Stimulated activated CD8-positive, alpha-beta memory T cell treated with anti-CD3 and anti-CD28 coated beads, Interleukin-15, amount 100 ng/mL, for 4 hours (primary cell): ENCODE measurements at places on chromosomes 3 and 15.

GRCh38 chr15:39820050-39820602 lies 37.5 kb upstream of the FSIP1 start:
- DNase-seq: no peak

GRCh38 chr3:171967137-171967783 lies 72.1 kb upstream of the FNDC3B start:
- no peak for DNase-seq

DNA sequence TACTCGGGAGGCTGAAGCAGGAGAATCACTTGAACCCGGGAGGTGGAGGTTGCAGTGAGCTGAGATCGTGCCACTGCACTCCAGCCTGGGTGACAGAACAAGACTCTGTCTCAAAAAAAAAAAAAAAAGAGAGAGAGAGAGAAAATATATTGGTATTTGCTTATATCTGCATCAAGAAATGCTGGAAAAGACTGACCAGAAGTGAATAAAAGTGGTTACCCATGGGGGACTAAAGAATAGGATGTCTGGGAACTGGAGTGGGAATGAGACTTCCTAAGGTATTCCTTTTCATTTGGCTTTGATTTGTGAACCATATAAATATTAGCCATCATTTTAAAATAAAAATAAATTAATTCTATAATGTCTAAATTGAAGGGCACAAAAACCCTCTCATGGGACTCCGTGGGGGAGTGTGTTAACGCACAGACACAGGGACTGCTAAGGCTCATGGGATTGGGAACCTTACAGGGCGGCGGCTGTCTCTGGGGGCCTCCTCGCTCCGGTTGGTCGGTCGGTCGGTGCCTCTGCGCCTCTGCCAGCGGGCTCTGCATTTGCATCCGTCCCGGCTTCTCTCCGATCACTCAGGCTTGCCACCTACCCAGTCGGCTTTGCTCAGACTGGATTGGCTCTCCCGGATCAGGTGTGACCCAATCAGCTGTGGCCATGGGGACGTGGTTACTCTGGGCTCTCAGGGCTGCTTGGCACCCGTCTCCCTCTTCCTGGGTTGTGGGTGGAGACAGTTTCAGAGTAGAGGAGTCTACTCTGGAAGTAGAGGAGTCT lies 12.7 kb upstream of the TSPAN3 start:
- peak; percentile 17 for DNase-seq

GRCh38 chr15:64586259-64586870 lies 126.0 kb downstream of the ZNF609 start:
- no peak for DNase-seq

DNA sequence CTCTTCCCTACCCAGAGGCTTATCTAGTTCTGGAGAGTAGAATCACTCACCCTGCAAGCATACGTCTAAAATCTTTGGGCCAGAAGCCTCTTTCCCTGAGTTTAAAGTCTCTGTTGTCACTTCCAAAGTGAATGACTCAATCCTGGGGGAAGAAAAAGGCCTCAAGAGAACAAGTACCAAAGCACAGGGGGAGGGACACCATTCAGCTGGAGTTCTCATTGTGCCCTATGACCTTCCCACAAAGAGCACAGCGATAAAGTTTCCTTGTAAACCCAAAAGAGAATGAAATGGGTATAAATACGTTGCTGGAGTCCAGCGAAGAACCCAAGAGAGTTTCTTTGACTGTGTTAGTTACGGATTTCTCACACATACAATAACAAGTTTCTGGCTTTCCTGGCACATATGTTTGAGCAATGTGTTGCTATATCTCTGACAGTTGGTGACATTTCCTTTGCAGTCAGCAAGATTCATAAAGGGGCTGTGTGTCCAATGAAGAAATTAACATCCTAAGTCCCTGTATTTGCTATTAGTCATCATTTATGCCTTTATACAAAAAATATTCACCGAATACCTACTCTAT lies 107.3 kb upstream of the PTPRG start:
- no peak for DNase-seq

DNA sequence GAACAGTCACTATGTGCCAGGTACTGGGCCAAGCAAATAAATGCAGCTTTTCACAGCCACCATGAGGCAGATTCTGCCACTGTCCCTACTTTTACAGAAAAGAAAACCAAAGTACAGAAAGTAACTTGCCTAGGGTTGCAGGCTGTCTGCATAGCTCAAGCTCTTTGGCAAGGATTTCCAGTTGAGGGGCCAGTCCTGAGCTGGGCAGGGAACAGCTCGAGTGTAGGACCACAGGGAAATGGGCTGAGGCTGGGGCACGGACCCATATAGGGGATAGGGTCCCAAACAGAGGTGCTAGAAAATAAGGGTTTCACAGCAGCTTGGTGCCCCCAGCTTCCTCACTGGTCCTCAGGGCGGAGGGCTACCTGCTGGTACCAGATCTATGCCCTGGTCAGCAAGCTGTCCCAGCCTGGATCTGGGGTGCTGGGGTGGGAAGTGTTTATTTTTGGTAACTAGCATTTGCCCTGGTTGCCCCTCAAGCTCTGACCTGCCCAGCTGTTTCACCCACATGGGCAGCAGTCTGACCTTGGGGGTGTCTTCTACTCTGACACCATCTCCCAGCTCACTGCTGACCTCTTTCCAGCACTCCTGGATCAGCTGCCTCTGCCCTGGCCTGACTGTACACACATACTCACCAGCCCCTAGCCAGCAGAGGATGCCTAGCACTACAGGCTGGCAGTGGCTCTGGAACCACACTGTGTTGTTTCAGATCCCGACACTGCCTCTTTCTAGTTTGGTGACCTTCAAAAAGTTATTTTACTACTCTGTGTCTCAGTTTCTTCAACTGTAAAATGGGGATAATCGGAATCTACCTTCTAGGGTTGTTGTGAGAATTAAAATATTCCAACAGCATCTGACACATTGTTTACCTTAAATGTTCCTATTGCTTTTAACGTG lies 16.2 kb downstream of the MRAS start:
- DNase-seq: no peak

GRCh38 chr3:177026505-177027277 lies 170.6 kb downstream of the TBL1XR1 start:
- no peak for DNase-seq

- DNase-seq: no peak
These were observed 652.9 kb downstream of the MAGI1 start for GRCh38 chr3:65385805-65386204.

DNA sequence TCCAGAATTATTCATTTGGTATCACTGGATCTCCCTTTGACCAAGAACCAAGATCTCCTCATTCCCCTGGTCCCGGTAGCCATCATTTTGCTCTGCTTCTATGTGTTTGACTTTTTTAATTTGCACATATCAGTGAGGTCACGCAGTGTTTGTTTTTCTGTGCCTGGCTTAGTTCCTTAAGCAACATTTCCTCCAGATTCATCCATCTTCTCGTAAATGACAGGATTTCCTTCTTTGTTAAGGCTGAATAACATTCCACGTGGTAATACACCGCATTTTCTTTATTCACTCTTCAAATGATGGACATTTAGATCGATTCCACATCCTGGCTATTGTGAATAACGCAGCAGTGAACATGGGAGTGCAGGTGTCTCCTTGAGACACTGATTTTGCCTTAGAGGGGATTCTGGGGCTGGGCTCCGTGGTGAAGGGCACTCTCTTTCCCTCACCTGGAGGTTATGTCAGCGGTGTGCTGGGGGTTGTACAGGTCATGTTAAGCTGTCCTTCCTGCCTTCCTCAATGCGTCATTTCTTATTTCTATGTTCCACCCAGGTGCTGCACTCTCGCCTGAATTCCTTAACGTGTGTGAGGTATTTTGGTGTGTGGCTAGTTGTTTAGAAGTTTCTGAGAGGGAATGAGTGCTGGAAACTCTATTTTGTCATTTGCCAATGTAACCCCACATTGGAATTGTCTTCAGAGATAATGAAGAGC lies 212.2 kb downstream of the LPP start:
- DNase-seq: no peak

GRCh38 chr15:90086868-90087268 lies 15.4 kb downstream of the IDH2 start:
- no peak for DNase-seq

GRCh38 chr3:154301561-154301960 lies 22.7 kb downstream of the DHX36 start:
- DNase-seq: no peak

- DNase-seq: no peak
These were observed 725 bp downstream of the CHL1 start for GRCh38 chr3:197149-197827.

- no peak for DNase-seq
These were observed 66.7 kb downstream of the ST6GAL1 start for GRCh38 chr3:186997061-186997460.

- DNase-seq: no peak
These were observed 108.5 kb downstream of the PLCL2 start for GRCh38 chr3:16993227-16993626.

- DNase-seq: no peak
These were observed 203.1 kb downstream of the SSR3 start for GRCh38 chr3:156351783-156352182.

GRCh38 chr3:85740561-85740960 lies 781.8 kb downstream of the CADM2 start:
- DNase-seq: no peak

- no peak for DNase-seq
These were observed 553.5 kb upstream of the CCDC54 start for GRCh38 chr3:106823701-106824100.

DNA sequence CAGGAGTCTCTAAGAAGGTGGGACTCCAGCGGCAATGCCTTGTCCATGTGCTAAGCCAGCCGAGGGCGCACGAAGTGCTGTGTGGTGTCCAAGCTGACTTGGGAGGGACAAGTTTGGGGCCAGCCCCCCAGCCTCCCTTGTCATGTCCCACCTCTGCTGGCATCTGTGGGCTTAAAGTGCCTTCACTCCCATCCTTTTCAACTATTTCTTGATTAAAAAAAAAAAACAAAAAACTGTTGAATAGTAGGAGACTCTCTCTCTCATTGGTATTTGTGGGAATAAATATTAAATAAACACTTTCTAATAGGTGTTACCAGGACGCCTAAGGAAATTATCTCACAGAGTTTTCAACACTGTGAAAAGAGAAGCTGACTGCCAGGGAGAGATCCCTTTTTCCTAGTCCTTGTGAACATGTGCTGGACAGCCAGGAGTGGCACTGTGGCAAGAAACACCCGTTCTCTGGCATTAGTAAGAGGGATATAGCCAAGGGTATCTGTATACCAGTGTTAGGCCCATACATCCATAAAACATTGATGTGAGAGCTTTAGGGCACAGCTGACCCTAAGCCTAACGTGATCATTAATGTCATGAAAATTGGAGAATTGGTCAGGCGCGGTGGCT lies 158.0 kb downstream of the IGF1R start:
- no peak for DNase-seq

DNA sequence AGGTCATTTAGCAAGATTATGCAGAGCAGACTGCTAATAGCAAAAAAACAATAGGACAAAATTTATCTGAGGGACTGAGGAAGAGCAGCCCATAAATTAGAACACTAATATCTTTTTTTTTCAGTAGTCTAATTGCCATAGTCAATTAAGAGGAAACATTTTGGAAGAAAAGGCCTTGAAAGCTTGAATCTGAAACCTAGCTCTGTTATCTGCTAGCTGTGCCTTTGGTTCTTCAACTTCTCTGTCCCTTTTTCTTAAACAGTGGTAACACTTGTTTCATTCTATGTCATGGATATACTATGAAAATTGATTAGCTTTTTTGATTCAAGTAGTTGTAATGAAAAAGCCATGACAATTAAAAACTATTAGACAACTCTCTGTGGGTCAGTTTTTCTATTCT lies 1.7 kb downstream of the ATR start:
- no peak for DNase-seq

DNA sequence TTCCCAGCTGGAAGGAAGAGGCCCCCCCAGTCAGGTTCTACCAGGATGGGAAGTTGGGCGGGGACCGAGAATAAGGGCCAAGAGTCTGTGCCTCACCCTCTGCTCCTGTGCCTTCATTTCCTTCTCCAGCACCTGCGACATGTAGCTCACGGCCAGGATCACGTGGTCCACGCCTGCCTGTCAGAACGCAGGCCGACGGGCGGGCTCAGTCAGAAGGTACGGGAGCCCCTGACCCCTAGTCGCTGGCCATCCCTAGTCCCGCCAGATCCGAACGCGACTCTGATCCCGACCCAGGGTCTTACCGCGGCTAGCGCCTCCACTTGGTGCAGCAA lies 489 bp downstream of the GMPPB start:
- DNase-seq: no peak

DNA sequence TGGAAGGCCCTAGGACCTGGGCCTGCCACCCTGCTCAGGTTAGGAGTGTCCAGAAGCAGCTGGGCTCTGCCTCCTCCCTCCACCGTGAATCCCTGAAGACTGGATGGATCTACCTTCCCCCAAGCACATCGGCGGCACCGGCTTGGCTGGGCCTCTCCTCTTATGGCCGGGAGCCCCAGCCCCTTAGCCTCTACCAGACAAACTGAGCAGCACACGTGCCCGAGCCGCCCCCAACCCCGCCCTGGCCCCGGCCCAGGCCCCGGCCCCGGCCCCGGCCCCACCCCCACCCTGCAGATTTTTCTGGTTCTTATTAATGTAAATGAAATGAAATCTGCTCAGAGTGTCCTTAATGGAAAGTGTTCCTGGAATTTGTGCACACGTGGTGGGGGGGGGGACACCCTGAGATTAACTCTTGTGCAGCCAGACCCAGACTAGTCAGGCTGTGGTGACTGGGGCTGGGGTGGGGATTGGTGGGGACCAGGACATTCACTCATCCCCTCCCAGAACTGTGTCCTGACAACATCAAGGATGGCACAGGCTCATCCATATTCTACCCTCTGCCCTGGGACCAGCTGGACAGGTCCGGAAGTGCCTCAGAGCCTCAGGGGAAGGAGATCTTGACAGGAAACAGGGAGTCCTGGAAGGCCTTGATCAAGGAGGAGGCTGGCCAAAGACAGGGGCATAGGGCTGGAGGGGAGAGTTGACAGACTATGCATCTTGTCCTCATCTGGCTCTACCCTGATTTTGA lies 30.9 kb upstream of the SEMA3F start:
- no peak for DNase-seq

DNA sequence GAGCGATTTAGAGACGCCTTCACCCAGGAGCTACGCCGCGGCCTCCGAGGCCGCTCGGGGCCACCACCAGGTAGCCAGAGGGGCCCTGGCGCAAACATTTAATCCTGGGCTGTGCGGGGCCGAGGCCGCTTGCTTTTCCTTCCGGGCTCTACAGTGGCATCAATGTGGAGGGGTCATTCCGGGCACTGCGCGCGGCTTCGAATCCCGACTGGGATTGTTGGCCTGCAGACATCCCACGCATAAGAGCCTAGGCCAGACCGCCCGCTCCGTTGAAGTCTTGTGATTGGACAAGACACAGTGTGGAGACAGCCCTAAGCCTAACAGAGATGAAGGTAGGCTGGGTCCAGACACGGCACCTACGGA lies 568 bp upstream of the NCBP2 start:
- no peak for DNase-seq

DNA sequence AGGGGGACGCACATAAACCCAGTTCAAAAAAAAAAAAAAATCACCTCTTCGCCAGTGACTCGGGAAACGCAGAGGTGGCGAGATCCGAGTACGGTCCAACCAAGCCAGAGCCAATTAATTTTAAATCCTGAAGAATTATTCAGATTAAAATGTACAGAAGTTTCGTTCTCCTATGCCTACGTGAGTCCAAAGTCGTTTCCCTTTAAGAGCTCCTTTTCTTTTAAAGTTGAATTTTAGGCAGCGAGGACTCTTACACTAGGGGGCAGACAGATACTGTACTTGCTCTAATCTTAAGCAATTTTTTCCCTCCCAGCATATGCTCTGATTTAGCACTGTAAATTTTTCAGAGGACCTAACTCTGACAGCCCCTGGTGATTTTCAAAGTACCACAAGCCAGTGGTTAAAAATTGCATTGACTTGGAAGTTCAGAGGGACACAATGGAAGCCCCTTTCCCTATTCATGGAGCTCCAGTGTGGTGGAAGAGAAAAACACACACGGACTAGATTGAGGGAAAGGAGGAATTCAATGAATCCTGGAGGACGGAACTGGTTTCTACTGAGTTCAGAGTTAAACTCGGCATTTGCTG lies 3.3 kb upstream of the NR2F2 start:
- DNase-seq: no peak
